C1 segment of cervical spinal cord (tissue), 14 donors: ENCODE measurements at places on chromosomes 3 and 15.

GRCh38 chr3:156382458-156383346, 172.2 kb downstream of the SSR3 start:
- no peak for DNase-seq

GRCh38 chr3:193085655-193086054, 155.4 kb upstream of the PLAAT1 start:
- DNase-seq, result no peak

- no peak for DNase-seq
Measured at GRCh38 chr15:72421484-72421883, 23.4 kb downstream of the TMEM202 start.

DNA sequence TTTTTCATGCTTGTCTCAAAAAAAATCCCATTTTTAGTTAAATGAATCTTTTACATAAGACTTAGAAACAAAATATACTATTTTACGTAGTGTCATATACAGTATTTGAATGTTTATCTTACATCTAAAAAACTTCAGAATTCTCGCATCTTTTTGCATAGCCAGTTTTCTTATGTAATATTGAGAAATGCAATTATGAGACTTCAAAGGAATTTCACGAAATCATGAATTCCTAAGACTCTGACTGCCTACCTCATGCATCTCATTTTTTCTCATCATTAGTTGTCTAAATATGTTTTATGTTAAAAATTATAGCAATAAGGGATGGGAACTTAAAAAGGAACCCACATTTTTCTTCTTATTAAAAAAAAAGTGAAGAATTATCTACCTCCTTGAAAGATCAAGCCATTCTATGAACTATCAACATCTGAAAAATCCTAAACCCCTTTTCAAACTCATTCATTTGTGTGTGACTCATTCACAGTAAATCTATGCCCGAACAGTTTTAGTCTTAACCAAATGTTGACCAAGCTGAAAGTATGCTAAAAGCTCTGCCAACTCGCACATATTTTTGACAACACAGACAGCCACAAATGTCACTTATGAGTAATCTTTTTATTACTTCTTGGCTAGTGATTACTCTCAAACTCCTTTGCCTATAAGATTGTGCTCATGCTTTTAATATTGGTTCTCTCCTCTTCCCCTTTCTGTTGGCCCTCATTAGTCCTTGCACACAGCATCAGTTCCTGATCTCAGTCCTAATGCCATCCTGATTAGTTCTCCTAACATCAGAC, 115.9 kb downstream of the DCLK3 start:
- no peak for DNase-seq

DNA sequence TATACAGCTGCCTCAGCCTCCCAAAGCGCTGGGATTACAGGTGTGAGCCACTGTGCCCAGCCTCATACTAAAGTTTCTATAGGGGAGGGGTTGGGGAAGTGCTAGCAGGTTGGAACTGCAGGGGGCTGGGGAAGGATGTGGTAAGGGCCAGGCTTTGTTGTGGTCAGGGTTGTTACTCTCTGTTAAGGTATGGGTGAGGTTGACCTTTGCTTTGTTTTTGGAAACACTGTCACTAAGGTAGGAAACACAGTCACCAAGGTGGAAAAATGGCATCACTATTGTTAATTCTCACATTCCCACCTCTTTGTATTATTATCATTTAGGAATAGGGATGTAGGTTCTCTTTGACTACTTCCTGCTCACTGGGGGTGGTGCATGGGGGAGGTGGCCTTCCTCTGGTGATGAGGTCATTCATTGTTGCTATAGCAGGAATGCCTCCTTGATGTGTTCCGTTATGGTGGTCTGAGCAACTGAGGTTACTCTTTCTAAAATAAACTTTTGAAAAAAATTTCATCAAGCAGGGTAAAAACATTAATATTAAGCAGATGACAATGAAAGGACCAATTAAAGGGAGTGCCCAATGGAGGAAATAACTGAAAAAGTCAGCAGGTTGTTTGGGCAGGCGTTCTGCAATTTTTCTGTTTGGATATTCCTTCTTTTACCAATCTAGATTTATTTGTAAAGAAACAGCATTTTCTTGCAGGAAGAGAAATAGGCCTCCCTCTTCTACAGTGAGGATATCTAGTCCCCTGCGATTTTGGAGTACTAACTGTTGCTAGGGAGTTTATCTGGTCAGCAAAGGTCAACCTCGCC, 150.5 kb downstream of the WDR76 start:
- no peak for DNase-seq

DNA sequence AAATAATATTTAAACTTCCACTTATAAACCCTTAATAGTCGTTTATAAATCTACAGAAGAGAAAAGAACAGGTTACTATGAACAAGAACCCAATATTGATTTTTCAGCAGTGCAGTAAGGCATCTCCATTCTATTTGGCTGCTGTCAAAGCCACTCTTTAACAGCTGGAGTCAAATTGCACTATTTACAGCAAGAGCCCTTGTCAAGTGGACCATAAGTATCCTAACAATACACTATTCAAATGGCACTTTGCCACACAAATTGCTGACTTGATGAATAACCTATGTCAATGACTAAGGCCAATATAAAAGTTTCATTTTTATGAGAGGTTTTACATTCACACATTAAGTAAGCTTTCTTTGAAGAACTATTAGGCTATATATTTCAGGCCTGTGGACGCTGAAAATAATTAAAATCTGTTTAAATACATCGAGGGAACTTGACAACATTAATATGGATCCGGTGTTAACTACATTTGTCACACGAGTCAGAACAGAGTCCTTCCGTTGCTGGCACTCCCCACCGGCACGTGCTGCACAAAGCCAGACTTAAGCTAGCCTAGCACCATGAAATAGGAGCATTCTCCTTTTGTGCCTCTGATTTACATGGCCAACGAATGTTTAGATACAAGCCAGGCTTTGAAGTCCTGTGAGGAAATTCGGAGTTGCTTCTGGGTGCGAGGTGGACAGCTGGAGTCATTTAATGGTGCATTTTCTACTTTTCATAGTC, 100.5 kb downstream of the WDR72 start:
- no peak for DNase-seq

GRCh38 chr3:138845771-138846173, 11.0 kb upstream of the PIK3CB start:
- no peak for DNase-seq

DNA sequence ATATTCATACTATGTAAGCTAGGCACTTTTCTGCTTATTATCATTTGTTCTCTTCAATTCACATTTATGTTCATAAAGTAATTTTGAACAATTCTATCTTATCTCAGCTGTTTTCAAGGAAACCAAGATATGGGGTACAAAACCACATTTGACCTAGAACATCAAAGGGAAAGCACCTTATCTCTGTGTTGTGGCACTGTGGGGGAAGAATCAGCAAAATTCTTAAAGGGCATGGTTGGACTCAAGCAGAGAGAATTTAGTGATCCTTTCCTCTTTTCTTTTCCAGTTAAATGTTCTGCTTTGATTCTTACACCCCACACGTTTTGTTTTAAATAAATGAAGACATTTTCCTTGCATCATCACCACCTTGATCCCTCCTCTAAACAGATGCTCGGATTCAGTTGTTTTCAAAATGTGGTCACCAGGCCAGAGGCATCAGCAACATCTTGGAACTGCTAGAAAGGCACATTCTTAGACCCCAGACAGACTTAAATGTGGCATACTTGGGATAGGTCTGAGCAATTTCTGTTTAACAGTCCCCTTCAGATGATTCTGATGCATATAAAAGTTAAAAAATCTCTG, 128.4 kb upstream of the TP63 start:
- no peak for DNase-seq

- no peak for DNase-seq
Measured at GRCh38 chr3:114143817-114144216, 35.0 kb downstream of the DRD3 start.

- DNase-seq, result no peak
Measured at GRCh38 chr15:91445695-91446228, 345.7 kb downstream of the SV2B start.

GRCh38 chr3:165196577-165197480, 645 bp upstream of the SLITRK3 start:
- no peak for DNase-seq

- DNase-seq, result peak; percentile 19
Measured at GRCh38 chr3:64533617-64534317, 154.0 kb downstream of the ADAMTS9 start.

GRCh38 chr15:70248116-70249025, 150.7 kb upstream of the TLE3 start:
- DNase-seq, result no peak

GRCh38 chr3:16085884-16086608, 88.4 kb upstream of the GALNT15 start:
- peak; percentile 79 for DNase-seq

DNA sequence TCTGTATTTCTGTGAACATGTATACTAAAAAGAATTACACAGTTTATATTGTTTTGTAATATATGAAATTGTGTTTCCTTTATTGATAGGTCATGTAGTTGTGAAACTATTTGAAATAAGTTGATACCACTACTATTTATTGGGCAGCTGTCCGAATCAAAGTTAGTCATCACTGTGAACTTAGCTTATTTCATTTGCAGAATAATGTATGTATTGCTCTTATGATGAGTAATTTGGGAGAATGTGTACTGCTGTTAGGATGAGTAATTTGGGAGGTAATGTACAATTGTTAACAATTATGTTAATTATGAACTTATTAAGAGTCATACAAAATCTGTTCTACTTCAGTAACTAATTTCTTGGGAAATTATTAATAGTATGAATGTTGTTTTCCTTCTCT, 22.2 kb downstream of the FXR1 start:
- DNase-seq, result no peak
